ENCODE measurements at places on chromosomes 2 and 18.

GRCh38 chr2:64207573-64207972 lies 63.4 kb upstream of the PELI1 start:
- DNase-seq: no peak

DNA sequence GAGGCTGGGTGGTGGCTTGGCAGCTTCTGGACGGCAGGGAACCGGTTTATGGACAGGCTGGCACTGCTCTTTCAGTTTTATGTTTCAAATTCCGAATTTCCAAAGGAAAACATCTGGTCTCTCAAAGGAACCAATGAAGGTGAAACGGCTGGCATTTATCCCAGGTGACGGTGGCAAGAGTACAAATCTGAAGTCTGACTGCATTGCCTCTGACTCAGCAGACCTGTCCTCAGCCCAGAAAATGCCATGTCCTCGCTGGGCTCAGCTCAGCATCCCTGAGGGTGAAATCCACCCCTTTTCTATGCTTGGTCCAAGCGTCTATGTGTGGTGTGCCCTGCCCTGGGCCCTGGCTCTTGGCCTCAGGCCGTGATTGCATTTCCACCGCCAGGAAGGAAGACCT lies 38.1 kb downstream of the NAPG start:
- DNase-seq: no peak

DNA sequence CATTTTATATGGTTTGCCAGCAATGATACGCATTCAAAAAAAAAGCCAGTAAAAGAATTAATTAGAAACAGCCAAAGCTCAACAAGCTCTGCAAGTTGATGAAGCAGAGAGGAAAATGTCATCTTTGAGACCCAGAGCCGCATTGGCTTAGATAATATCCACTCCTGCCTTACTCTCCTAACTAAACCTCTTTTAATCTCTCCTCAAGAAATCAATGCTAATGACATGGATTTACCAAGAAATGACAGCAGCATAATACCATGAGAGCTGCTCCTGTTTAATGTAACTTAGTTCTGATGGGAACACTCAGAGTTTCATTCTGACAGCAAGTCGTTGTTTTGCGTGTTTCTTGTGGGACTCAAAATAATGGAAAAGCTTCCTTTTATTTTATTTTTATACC lies 1099.4 kb upstream of the PIK3C3 start:
- DNase-seq: no peak

GRCh38 chr18:69947361-69948133 lies at the start of gene CD226:
Gene CD226 (minus strand): TSS chr18:69947873. CDS start chr18:69947406, 467 bp downstream.
- no peak for DNase-seq

DNA sequence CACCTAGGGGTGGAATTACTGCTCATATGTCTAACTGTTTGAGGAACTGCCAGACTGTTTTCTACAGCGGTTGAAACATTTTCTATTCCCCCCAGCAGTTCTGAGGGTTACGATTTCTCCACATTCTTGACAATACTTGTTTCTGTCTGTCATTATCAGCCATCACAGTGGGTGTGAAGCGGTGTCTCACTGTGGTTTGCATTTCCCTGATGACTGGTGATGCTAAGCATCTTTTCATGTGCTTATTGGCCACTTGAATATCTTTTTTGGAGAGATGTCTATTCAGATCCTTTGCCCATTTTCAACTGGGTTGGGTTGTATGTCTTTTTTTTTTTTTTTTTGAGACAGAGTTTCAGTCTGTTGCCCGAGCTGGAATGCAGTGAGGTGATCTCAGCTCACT lies 63.0 kb downstream of the ADNP2 start:
- DNase-seq: no peak

- peak; percentile 22 for DNase-seq
These were observed 44.6 kb downstream of the HAUS1 start for GRCh38 chr18:46148810-46149209.

- DNase-seq: no peak
These were observed 355.2 kb downstream of the GALNT13 start for GRCh38 chr2:154226931-154227330.

GRCh38 chr2:55080204-55080738 lies 30.0 kb upstream of the RTN4 start:
- DNase-seq: no peak

DNA sequence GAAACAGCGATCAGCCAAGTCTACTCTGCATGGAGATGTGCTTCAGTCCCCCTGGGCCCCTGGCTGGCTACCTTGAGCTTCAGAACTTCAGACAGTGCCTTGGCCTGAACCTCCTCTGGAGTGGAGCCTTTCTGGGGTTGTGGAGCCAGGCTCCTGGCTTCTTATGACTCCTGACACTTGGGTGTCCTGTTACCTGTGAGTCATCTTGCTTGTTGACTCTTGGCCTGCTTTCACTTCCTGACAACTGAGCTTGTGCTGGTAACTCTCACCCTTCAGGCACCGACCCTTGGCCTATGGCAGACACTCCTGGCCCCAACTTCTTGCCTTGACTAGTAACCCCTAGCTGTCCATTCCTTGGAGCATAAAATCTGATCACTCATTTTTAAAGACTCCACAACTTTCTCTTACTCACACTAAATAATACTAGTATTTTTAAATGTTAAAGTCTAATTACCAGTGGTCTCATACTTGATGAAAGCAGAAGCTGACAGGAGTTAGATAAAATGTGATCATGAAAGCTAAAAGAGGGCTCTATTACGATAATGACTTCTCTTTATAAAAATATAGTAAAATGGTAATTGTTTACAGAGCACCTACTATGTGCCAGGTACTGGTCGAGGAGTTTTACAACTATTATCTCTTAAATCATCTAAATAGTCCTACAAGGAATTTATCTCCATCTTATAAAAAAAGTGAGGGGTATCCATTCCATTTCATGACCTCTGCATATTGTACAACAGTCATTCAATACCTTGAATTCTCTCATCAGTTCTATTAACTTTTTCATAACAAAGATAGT lies 46.3 kb upstream of the VIT start:
- DNase-seq: peak; percentile 24

DNA sequence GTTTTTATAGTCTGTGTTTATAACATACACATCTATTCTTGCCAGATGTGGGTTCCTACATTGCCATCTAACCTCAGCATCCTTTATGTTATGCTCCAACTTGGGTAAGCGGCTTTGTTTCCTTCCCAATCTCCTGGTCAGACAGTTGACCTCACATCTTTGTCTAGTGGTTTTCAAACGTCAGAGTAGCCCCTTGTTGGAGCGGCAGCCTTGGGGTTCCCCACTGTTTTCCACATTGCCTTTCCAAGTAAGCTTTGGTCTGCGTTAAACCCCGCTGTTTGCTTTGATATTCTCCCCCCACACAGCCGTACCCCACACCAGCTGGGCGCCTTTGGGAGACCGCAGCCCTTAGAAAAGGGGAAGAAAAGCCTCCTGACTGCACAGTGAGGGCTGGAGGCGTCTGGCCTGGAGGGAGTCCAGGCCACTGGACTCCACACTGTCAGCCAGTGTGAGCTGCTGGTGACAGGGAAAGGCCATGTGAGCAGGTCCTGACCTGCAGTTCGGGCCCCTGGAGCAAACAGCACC lies 83.3 kb downstream of the MALT1 start:
- DNase-seq: no peak

DNA sequence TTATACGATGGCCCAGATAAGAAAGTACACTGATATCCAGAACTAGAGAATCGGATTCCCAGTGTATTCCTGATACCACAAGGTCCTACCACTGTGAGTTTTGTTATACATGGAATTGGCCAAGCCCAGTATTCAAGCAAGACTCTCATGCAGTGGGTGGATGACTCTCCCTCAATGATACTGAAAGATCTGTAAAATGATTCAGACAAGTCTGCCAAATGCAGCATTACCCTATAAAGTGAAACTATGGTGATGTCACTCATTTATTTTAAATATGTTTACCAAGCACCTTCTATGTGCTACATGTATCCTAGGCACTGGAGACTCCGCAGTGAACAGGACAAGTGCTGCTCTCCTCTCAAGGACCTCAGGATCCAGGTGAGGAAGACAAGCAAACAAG lies 22.6 kb downstream of the MYO5B start:
- no peak for DNase-seq

GRCh38 chr2:154995361-154995760 lies 296.9 kb downstream of the KCNJ3 start:
- DNase-seq: no peak

- no peak for DNase-seq
These were observed 30.2 kb downstream of the NRP2 start for GRCh38 chr2:205712508-205712907.

- no peak for DNase-seq
These were observed 2.1 kb upstream of the PCBP1 start for GRCh38 chr2:70084973-70085710.

- DNase-seq: no peak
These were observed 37.6 kb upstream of the SPAG16 start for GRCh38 chr2:213246497-213247281.
